ENCODE measurements at places on chromosomes 2 and 18.

- no peak for DNase-seq
Observed at GRCh38 chr2:120104772-120105171, 91.9 kb downstream of the EPB41L5 start.

DNA sequence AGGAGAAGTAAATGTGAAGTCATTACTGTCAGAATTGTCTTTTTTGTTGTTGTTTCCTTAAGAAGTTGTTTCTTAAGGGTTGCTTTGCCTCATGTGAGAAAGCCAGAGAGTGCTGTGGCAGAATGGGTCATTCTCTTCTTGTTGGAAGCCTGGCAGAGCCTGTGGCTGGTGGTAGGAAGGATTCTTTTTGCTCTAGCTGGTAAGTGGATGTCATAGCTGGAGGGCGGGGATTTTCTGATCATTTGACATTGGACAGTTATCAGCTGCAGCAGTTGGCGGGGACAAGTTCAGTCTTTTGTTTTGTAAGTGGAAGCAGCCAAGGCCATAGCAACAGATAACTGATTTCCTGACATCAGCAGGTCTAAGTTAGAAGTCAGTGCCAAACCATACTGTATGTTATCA lies 5.5 kb upstream of the RMDN2 start:
- no peak for DNase-seq

GRCh38 chr2:208269091-208269490 lies 3.0 kb downstream of the PIKFYVE start:
- no peak for DNase-seq

DNA sequence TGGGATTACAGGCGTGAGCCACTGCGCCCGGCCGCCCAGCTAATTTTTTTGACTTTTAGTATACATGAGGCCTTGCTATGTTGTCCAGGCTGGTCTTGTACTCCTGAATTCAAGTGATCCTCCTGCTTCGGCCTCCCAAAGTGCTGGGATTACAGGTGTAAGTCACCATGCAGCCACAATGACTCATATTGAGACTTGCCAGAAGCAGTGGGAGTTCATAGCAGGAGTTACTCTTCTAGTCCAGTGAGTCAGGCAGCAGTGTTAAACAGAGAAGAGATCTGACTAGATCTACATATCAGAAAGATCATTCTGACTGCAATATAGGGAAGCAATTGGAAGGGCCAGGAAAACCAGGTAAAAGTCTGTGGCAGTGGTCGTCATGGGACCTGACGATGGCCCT lies 1.5 kb upstream of the FLACC1 start:
- DNase-seq: no peak

DNA sequence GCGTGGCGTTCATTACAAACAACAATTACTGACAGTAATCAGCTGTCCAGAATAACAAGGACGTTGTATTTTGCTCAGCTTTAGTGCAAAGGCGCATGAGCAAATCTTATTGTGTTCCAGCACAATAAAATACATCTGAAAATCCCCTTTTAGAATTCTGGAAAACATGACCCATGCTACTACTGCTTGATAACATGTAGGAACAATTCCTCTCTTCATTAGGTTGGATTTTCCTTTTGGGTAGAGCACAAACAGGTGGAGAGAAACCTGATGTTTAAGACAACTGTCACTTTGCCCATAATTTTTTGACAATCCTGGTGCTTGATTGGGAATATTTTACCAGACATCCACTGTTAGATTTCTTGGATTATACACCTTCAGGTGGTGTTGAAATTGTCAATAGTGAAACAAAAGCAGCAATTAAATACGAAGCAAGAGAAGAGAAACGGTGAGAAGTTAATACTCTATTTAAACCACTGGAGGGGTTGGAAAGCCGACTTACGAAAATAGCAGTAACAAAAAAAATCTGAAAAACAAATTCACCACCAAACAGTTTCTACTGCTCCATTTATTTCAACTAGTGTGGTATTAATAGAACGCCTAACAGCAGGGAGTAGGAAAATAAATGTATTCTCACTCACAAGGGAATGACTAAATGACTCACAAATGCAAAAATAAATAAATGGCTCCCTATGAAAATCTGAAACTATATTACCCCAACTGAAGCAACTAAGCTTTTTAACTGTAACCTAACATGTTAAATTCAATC lies 102.7 kb downstream of the CPO start:
- no peak for DNase-seq

GRCh38 chr2:204604061-204604460 lies 58.8 kb downstream of the PARD3B start:
- no peak for DNase-seq

GRCh38 chr2:128195435-128195984 lies 104.5 kb downstream of the UGGT1 start:
- DNase-seq: no peak

- no peak for DNase-seq
Observed at GRCh38 chr2:226137201-226137811, 662.3 kb downstream of the IRS1 start.

DNA sequence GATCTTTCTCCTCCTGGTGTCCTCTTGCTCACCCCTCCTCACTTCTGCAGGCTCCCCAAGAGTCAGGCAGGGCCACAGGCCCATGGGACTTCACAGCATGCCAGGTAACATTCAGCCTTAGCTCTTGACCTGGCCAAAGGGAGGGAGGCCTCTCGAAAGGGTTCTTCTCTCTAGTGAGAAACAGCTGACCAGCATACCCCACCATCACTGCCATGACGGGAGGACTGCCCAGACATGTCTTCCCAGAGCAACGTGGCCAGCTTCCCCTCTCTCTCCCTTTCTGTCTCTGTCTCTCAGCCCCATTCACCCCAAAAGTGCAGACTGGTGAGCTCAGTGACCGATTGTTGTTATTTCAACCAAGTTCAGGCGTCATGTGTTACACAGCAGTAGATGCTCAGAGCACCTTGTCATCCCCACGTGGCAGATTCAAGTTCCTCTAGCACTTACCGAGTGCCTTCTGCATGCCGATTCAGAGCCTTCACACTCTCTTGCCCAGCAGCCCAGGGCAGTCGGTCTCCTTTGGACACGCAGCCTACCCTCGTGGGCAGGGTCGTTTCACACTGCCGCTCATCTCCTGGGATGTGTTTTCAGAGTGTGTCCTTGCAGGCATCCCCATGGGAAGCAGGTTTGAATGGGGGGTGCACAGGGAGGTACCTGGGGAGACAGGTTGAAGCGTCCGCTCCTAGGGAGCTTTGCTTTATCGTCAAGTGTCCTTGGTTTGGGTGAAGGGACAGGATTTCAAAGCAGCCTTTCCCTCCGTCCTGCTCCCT lies 259.9 kb downstream of the NDUFA10 start:
- DNase-seq: no peak

GRCh38 chr2:44912660-44913059 lies 28.8 kb upstream of the SIX3 start:
- no peak for DNase-seq

DNA sequence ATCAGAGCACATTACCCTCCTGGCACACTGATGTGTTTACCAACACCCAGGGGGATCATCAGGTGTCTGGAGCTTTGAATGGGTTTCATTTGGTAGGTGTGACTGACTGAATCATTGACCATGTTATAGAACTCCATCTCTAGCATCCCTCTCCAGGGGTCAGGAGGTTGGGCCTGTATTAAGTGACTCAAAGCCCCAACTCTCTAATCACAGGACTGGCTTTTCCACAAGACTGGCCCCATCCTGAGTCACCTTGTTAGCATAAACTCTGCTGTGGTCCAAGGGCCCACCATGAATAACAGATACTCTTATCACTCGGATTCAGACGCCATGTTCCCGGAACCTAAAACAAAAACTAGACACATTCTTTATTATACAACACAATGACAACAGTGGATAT lies 125.9 kb upstream of the NDUFV2 start:
- no peak for DNase-seq

- no peak for DNase-seq
Observed at GRCh38 chr2:126864861-126865260, 33.8 kb upstream of the TEX51 start.

GRCh38 chr2:238555786-238556542 lies 129.2 kb downstream of the ASB1 start:
- no peak for DNase-seq

GRCh38 chr18:32019251-32019948 lies 775 bp downstream of the RNF125 start:
- no peak for DNase-seq

DNA sequence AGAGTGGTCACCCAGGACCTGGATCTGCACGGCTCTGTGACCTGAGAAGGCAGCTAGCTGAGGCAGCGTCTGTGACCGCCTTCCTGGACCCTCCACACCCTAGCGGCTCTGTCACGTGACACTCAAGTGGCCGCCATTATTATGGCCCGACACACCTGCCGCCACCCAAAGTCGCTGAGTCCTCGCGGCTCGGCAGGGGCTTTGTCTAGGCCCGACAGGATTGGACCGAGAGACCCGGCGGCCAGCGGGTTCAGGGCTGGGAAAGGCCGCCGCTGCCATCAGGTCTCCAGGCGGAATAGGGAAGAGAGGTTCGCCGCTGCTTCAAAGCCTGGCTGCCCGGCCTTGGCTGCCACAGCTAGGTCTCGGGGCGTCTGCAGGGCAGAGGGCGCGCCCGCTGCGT lies 1162.5 kb upstream of the LRRTM1 start:
- no peak for DNase-seq

DNA sequence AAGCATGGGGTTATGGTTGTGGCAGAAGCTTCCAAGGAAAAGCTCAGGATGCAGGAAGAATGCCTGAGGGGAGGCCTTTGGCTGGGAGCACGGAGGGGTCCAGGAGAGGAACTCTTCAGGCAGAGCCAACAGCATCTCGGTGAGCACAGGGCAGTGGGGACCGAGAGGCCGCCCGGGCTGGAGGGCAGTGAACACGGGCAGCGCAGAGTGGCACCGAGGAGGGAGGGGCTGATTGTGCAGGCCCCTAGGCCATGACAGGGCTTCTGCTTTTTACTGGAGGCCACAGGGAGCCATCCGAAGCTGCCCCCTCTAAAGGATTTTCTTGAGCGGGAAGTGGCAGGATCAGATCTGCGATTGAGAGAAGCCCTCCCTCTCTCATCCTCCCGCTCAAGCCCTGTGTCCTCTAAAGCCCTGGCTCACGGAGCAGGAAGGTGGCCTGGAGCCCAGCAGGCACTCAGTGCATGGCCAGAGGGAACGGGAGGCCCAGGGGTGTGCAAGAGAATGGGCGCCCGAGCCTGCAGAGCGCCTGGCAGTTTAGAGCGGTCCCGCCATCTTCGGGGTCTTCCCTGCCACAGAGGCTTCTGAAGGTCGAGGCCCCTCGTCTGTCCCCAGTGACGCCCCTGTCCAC lies 110.0 kb upstream of the STON1 start:
- no peak for DNase-seq

DNA sequence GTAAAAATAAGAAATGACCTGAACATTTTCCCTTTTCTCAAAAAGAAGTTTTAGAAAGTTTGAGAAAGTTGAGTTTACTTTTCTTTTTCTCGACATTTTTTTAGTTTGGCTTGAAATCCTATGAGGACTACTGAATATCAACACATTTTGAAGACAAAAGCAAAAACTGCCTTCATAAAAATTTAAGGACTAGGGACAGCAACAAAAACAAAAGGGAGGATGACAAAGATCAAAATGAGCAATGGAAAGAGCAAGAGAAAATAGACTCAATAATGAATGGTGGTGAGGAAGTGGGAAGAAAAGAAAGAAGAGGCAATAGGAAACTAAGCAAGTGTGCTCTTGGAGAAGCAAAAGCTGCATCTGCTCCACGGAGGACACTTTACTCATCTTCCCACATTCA lies 82.5 kb downstream of the ABCA12 start:
- no peak for DNase-seq

DNA sequence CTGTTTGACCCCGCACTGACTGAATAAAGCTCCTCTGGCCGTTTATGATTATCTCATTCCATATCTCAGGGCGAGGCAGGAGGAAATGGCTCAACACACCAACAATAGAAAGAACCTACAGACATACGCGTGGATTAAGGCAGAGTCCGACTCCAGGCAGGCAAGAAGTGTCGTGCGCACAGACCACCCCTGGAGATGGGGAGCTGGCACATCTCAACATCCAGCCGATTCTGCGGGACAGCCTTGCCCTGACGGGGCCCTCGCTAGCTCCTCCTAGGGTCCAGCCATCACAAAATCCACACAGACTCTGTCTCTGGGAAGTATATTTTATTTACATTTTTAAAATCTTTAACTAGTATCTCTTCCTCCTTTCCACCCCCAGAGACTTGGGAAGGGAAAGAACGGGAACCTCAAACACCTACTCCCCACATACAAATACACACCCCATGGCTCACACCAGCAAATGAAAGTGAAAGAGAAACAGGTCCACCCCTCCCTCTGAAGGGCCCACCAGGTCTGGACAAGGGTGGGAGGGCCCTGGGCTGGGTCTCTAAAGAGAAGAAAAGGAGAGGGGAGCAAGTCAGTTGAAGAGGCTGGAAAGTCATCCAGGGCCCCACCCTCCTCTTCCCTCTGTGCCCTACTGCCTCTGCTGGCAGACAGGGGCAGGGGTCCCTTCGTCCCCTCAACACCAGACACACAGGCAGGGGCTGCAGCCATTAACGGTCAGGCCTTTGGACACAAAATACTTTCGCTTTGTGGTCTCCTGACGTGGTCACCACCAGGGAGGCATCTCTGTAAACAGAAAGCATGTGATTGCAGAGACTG lies 3.2 kb downstream of the GPBAR1 start:
- no peak for DNase-seq

DNA sequence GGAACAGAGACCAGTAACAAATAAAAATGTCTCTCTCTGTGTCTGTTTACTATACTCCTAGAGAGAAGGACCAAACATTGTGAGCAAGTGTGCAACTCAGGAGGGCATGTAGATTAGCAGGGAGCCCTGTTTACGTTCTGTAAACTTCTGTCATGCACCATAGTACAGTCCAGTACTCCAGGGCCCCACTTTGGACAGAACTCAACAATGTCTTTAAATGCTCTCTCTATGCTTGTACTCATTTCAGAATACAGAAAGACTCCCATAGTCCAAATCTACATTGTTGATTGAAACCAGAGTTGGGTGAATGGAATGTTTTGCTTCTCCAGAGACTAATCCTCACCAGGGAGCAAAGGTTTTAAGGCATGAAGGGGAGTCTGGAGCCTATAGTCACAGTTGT lies 934.8 kb downstream of the NRXN1 start:
- DNase-seq: no peak

DNA sequence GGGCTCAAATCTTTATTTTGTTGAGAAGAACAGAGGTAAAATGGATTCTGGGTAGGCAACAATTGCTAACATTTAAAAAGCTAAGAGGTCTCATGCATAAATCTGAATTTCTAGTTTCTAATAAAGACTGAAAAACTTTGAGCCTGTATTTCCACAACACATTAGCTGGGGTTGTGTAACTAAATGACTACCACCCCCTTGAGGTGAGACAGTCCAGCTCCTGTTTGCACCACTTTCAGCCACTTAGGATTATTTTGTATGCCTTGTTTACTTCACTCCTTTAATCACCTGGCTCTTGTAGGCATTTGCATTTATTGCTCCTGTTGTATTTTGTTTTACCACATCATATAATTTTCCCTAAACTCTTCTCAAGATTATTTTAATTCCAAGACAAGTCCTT lies 376.6 kb downstream of the PTH2R start:
- no peak for DNase-seq

GRCh38 chr2:205180730-205181129 lies 501.6 kb upstream of the NRP2 start:
- no peak for DNase-seq

All from LNCaP clone FGC (cell line).